ENCODE measurements at places on chromosomes 5 and 9. TPM values are rescaled to one million over a fixed set of nuclear protein-coding genes. Genes with fewer than 3 reads are reported as not detected.

DNA sequence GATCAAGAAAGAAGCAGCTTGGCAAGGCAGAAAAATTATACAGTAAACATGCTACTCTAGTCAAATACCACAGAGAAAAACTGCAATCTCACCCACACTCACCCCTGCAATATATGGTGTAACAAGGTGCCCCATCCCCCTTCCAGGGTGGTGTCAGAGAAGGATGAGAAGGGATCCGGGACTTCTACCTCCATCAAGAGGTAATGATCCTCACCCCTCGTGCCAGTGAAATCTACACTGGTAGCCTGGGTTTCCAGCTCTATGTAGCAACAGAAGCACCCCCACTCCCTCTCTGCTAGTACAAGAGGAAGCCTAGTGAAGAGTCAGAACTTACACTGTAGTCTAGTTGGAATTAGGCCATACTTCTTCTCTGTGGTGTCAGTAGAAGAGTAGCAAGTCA is 18.9 kb downstream of the SLCO4C1 start:
- H3K27ac ChIP-seq, result no peak overlapping the region
- no peak for DNase-seq
- H3K27me3 ChIP-seq, result no peaks in the 10 kb centered on the region
- H3K4me1 ChIP-seq, result no peaks in the 10 kb centered on the region

DNA sequence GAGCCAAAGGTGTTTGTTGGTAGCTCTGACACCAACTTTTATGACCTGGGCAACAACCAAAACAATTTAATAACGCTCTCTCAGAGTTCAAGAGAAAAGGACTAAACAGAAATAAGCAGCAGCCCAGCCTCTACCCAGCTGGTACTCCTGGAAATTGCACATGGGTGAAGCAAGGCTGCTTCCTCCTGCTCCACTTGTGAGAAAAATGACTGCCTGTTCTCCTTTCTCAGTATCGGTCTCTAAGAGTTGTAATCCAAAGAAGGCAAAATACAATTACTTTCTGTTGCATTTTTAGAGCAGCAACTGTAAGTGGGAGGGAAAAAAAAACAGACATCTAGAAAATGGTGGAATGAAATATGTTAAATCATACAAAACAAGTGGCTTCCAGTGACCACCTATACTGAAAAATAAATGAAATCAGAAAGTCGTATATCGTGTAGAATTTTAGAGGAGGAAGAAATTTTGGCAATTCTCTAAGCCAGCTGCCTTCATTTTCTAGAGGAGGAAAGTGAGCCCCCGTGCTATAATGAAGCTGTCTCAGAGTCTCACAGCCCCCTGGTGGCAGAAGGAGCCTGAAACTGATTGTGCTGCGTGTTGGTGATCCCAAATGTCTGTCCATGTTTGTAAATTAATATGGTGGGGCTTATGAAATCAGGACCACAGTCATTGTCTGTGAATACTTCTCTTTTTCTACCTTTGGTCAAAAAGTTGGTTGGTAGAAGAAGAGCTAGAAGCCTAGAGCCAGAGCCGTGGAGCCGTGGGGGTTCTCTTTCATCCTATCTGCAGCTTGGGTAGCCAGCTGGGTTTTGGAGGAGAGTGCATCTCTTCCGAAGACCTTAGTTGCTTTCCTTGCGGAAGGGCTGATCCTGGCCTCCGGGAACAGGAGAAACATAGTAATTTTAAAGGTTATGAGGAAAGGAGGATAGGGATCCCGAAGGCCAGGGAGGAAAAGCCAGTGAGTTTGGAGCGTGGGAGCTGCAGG is 139.9 kb downstream of the PIP5K1B start:
- H3K4me1 ChIP-seq, result no peaks in the 10 kb centered on the region
- no peaks in the 10 kb centered on the region for H3K27me3 ChIP-seq
- H3K36me3 ChIP-seq, result no peaks in the 10 kb centered on the region
- no peak overlapping the region for H3K4me3 ChIP-seq
- no peak overlapping the region for H3K27ac ChIP-seq
- peak; percentile 8 for DNase-seq

Gene FOXI1
- not detected for total RNA-seq

GRCh38 chr5:2381861-2382260 is 369.6 kb downstream of the IRX2 start:
- no peaks in the 10 kb centered on the region for H3K36me3 ChIP-seq
- no peak for DNase-seq
- H3K27ac ChIP-seq, result no peak overlapping the region
- no peaks in the 10 kb centered on the region for H3K4me1 ChIP-seq

Gene MOB3B
- under 0.01 TPM for total RNA-seq

DNA sequence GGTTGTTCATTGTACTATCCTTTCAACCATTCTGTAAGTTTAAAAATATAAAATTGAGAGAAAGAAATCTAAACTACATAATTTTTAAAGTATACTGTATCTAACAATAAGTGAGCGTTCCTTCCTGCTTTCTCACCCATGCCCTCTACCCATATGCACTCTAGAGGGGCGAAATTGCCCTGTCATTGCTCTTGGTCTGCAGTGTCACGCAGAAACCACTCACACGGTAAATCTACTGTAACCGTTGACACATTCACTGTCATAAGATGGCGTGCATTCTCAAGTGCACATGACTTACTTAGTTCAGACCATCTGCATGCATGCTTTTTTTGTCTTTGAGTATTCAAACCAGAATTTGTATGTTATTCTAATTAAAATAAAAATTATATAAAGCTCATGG is 55.7 kb upstream of the NIPBL start:
- no peak for DNase-seq
- H3K27me3 ChIP-seq, result no peaks in the 10 kb centered on the region
- H3K4me1 ChIP-seq, result no peaks in the 10 kb centered on the region
- no peak overlapping the region for H3K4me3 ChIP-seq
- no peaks in the 10 kb centered on the region for H3K36me3 ChIP-seq

Gene PIP5K1B
- total RNA-seq, result not detected

DNA sequence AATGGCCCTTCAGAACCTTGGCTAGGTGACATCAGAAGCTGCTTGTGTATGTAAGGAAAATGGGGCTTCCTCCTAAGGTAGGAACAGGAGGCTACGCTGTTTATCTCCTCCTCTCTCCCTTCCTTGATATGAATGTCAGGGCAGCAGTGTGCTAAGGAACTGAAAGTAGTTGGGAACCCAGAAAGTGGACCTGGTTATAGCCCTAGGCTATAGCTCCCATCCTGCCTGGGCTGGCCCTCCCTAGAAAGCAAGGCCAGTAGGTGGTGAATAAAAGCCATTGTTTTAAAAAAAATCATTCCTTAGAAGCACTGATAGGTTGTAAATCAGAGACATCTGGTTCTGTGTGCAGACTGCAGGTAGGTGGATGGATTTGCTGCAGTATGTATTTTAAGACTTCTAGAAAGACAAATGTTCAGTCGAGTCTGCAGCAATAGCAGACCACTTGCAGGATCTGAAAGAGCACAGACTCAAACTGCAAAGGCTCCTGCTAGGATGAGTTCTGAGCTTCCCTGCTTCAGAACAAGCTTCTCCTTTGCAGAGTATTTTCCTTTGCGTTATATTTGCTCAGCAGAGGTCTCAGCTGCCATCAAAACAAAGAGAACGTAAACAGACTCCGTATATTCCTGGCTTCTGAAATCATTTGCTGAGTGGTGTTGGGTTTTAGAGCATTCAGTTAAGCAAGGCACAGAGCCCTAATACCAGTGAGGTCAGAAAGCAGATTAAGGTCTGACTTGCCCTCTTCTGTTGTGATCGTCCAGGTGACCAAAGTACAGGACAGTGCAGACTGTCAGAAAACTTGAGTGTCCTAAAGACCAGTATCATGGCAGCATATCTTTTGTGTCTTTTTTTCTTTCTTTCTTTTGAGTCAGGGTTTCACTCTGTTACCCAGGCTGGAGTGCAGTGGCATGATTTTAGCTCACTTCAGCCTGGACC is 20.1 kb upstream of the CFAP157 start:
- H3K4me1 ChIP-seq, result peaks cover 11% of the 10 kb centered on the region
- H3K27ac ChIP-seq, result no peak overlapping the region
- no peak for DNase-seq
- no peaks in the 10 kb centered on the region for H3K27me3 ChIP-seq
- H3K36me3 ChIP-seq, result peaks cover 57% of the 10 kb centered on the region

GRCh38 chr5:131976414-131977211 is 31.1 kb upstream of the MEIKIN start:
- no peak overlapping the region for H3K27ac ChIP-seq
- DNase-seq, result no peak
- peaks cover 10% of the 10 kb centered on the region for H3K27me3 ChIP-seq
- no peaks in the 10 kb centered on the region for H3K36me3 ChIP-seq

Gene SPOCK1
- total RNA-seq, result 5.0 TPM

DNA sequence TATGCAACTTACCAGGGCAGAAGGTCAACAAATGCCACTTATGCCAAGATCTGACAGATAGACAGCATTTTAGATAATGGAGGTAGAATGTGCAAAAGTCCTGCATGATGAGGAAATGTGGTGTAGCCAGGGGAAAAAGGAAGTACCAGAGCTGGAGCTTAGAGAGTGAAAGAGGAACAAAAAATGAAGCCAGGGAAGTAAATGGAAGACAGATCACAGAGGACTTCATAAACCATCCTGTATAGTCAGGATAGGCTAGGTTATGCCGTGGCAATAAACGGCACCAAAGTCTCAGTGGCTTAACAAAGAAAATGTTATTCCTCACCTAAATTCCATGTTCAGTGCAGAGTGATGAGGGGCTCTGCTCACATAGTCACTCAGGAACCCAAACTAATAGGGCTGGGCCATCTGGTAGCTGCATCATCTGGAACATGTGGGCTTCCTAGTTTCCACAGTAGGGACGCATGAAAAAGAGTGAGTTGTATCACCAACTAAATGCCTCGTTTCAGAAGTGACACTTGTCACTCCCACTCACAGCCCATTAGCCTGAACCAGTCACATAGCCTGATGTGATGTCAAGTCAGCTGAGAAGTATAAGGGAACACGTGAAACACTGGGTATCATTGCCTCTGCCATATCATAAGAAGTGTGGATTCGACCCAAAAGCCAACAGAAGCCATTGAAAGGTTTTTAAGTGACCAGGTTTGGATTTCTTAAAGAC is 70.3 kb downstream of the SH3RF2 start:
- no peak overlapping the region for H3K27ac ChIP-seq
- no peaks in the 10 kb centered on the region for H3K36me3 ChIP-seq
- H3K27me3 ChIP-seq, result no peaks in the 10 kb centered on the region
- DNase-seq, result no peak

Gene ACTBL2
- total RNA-seq, result 1.7 TPM

Gene LVRN
- 0.18 TPM for total RNA-seq

Gene SNCAIP
- 22.5 TPM for total RNA-seq

Gene RORB
- under 0.01 TPM for total RNA-seq

Gene PCDHGA2
- 3.4 TPM for total RNA-seq

DNA sequence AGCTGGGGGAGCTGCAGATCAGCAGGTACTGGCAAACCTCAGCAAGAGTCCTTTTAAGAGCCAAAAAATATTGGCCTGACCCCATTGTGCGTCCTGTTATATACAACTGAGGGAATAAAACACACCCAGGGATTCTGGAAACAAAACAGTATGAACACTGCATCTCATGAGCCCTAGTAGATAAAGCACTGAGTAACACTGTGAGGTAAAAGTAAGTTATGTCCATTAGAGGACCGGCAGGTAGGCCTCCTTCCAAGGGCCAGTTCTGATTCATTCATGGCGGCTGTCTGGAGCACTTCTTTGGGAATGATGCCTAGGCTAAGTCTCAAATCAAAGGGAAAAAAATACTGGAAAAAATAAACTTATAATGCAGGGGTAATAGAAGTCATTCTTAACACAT is 64.9 kb downstream of the PDE4D start:
- no peaks in the 10 kb centered on the region for H3K27me3 ChIP-seq
- no peak overlapping the region for H3K27ac ChIP-seq
- no peak overlapping the region for H3K4me3 ChIP-seq
- no peaks in the 10 kb centered on the region for H3K36me3 ChIP-seq
- DNase-seq, result no peak

Gene NTMT1
- total RNA-seq, result 68.1 TPM

DNA sequence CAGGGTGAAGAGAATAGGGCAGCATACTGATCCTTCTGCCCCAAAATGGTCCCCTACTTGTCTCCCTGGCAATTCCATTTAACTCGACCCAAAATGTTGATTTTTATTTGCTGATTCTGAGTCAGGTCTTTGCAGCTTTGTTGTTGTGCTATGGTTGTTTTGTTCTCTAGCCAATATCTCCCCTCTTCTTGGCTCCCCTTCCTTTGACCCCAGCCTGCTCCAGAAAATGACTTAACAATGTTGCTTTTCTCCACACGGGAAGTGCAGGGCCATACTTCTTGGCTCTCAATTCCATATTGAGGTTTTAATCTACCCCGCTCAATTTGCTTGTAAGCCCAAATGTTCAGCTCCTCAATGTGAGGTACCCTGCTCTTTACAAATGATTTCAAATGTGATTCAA is 330.0 kb downstream of the RASEF start:
- no peaks in the 10 kb centered on the region for H3K4me1 ChIP-seq
- H3K27me3 ChIP-seq, result no peaks in the 10 kb centered on the region
- no peak overlapping the region for H3K4me3 ChIP-seq
- no peak for DNase-seq
- H3K27ac ChIP-seq, result no peak overlapping the region
- H3K36me3 ChIP-seq, result no peaks in the 10 kb centered on the region

Gene MELK
- total RNA-seq, result 27.4 TPM

- no peaks in the 10 kb centered on the region for H3K36me3 ChIP-seq
- DNase-seq, result no peak
- no peak overlapping the region for H3K27ac ChIP-seq
- no peak overlapping the region for H3K4me3 ChIP-seq
- H3K4me1 ChIP-seq, result no peaks in the 10 kb centered on the region
Measured at GRCh38 chr5:93303291-93303691, 277.7 kb downstream of the NR2F1-AS1 start.

- DNase-seq, result no peak
- H3K4me1 ChIP-seq, result 0 out of 2 replicates have a peak, but pooled peaks cover 1% of the 10 kb centered on the region
- peaks cover 3% of the 10 kb centered on the region for H3K27me3 ChIP-seq
- no peak overlapping the region for H3K4me3 ChIP-seq
Measured at GRCh38 chr5:41291323-41291722, 78.0 kb upstream of the C6 start.

DNA sequence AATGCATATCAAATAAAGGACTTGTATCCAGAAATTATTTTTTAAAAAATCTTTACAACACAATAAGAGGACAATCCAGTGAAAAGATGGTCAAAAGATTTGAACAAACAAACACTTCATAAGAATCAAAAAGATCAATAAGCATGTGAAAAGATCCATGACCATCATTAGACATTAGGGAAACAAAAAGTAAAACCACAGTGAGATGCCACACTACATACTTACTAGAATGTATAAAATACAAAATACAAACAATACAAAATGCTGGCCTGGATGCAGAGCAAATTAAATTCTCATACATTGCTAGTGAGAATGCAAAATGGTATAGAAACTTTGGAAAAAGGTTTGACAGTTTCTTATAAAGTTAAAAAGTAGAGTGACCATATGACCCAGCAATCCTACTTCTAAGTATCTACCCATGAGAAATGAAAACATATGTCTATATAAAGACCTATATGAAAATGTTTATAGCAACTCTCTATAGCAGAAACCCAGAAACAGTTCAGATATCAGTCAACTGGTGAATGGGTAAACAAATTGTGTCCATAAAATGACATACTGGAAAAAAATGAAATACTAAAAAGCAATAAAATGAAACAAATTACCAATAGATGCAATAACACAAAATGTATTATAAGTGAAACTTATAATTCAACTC is 426.1 kb downstream of the RAB3C start:
- no peak for DNase-seq
- H3K27ac ChIP-seq, result no peak overlapping the region
- H3K36me3 ChIP-seq, result peaks cover 8% of the 10 kb centered on the region
- no peaks in the 10 kb centered on the region for H3K27me3 ChIP-seq

Gene GPX3
- total RNA-seq, result 0.28 TPM
